Tibial nerve (tissue), 4 donors: ENCODE measurements at places on chromosomes 7 and 10.

DNA sequence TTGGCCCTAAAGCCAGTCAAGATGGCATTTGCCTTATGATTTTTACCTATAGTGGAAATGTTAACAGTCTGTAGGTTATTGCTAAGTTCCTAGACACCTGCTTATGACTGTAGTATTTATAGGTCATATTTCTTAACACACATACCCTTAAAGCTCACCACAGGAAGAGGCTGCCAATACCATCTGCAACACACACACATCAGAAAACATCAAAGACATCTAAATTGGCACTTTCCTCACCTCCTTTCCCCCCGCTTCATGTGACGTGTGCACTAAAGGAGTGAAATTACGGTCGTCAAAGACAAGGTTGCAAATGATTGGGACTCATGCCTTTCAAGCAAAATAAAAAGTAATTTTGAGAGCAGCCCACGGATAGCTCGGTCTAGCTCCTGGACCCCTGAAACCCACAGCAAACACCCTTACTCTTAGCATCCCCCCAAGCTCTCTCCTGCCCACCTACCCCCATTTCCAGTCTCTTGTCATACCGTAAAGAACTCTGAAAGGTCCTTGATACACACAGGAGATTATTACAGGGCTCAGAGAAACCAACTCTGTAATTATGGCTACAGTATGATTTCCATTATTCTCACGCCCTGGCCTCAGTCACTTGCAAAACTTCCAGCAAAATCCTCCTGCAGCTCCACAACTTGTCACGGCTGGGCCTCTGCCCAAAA lies 90.5 kb downstream of the PLXNA4 start:
- no peaks in the 10 kb centered on the region for H3K36me3 ChIP-seq
- H3K4me1 ChIP-seq, result no peaks in the 10 kb centered on the region
- no peak overlapping the region for H3K27ac ChIP-seq
- H3K27me3 ChIP-seq, result no peaks in the 10 kb centered on the region
- DNase-seq, result no peak

DNA sequence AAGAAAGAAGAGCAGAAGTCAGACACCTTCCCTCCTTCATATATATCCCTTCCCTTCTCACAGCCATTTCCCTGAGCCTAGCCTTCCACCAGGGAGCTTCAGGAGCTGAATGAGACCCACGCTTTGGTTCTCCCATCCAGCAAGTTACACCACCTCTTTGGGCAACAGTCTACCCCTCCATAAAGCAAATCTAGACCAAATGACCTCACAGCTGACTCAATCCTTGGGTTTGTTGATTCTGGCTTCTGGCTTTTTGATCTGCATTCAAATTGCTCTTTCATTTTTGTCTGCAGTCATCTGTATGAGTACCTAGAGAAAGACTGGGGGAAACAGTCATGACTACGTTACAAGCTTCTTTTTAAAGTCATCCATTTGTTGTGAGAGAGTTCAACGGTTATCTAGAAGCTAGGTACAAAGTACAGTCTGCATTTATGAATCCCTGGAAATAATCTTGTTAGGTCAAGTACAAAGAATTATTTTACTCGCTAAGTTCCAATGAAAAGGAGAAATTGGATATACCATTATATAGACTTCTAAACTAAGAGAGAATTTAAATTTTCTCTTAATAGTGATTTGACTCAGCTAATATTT lies 86.3 kb downstream of the RAB11FIP2 start:
- no peaks in the 10 kb centered on the region for H3K4me1 ChIP-seq
- no peaks in the 10 kb centered on the region for H3K27me3 ChIP-seq
- no peak for DNase-seq

GRCh38 chr10:57119684-57120083 lies 758.6 kb upstream of the ZWINT start:
- H3K27me3 ChIP-seq, result no peaks in the 10 kb centered on the region
- DNase-seq, result no peak
- H3K4me3 ChIP-seq, result no peak overlapping the region
- no peaks in the 10 kb centered on the region for H3K36me3 ChIP-seq
- H3K27ac ChIP-seq, result no peak overlapping the region

DNA sequence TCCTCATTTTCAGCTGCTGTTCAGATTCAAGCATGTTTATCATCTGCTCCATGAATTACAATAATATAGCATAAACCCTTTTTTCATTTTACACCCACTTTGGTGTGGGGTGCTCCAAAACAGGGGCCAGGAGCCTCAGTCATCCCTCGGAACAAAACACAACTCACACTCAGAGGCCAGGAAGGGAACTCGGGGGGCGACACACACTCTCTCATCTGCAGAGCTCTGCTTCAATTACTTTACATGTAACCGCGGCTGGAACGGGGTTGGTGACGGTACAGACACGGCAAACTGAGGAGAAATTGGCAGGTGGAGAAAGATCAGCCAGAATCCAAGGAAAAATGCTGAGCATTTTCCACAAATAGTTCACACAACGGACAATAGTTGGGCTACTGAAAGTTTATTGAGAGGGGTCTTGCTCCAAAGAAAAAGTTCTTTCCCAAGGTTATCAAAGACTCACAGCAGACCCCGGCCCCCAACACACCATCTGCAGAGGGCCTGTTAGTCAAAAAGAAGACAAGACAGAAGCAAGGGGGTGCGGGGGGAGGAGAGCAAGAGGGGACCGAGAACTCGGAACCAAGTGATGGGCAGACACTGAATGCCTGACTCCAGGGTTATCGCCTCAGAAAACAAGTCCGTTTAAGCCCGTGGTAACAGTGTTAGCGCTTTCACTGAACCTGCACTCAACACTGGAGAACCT lies 20.5 kb downstream of the DIP2C start:
- no peaks in the 10 kb centered on the region for H3K27me3 ChIP-seq
- H3K36me3 ChIP-seq, result no peaks in the 10 kb centered on the region
- H3K4me1 ChIP-seq, result no peaks in the 10 kb centered on the region
- peak overlapping the region; percentile 63 for H3K27ac ChIP-seq
- H3K4me3 ChIP-seq, result no peak overlapping the region
- DNase-seq, result no peak

- H3K4me1 ChIP-seq, result peaks cover 3% of the 10 kb centered on the region
- no peak overlapping the region for H3K4me3 ChIP-seq
- no peak for DNase-seq
- no peak overlapping the region for H3K27ac ChIP-seq
- peaks cover 16% of the 10 kb centered on the region for H3K27me3 ChIP-seq
These were observed 35.5 kb downstream of the FKBP6 start for GRCh38 chr7:73363225-73364005.

- H3K36me3 ChIP-seq, result no peaks in the 10 kb centered on the region
- H3K27ac ChIP-seq, result no peak overlapping the region
- H3K4me3 ChIP-seq, result no peak overlapping the region
- peaks cover 4% of the 10 kb centered on the region for H3K4me1 ChIP-seq
- H3K27me3 ChIP-seq, result no peaks in the 10 kb centered on the region
These were observed 22.1 kb downstream of the BAG3 start for GRCh38 chr10:119673271-119673670.

DNA sequence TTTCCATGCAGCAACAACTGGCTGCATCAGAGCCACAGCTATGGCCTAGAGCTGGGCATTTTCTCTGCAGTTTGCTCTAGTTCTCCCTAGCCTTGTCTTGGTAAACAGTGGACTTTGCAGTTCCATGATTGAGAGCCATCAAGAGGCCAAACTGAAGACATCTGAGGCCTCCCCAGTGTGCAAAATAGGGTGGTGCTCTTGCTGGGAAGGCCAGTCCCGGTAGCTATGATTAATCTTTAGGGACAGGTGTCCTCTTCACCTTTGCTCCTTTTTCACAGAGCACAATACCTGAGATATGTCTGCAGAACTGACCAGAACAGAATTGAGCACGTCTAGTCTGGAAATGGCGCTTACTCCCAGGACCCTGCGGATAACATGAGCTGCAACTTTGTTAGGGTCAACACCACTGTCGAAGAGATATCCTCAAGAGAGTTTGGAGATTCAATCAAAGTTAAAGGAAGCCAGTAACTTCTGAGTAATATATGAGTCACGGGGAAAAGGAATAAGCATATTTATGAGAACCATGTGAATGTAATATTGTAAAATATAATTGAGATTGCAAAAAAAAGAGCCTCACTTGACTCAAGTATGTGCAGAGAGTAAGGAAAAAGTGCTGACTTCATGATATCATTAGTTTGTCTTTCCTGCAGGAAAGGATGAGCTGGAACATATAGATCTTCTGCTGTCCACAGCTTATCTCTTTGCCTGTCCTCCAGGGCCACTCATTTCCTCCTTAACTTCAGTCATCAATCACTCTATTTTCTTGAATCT lies 76.7 kb downstream of the ANK3 start:
- H3K27ac ChIP-seq, result no peak overlapping the region
- H3K36me3 ChIP-seq, result no peaks in the 10 kb centered on the region
- no peaks in the 10 kb centered on the region for H3K27me3 ChIP-seq

- no peak overlapping the region for H3K27ac ChIP-seq
- DNase-seq, result no peak
- peaks cover 13% of the 10 kb centered on the region for H3K4me1 ChIP-seq
- H3K36me3 ChIP-seq, result no peaks in the 10 kb centered on the region
- H3K27me3 ChIP-seq, result no peaks in the 10 kb centered on the region
These were observed 24.4 kb downstream of the GSDME start for GRCh38 chr7:24732646-24733413.

GRCh38 chr10:92756201-92757065 lies 66.7 kb downstream of the HHEX start:
- no peak for DNase-seq
- no peaks in the 10 kb centered on the region for H3K27me3 ChIP-seq
- H3K4me3 ChIP-seq, result no peak overlapping the region
- peaks cover 12% of the 10 kb centered on the region for H3K4me1 ChIP-seq

DNA sequence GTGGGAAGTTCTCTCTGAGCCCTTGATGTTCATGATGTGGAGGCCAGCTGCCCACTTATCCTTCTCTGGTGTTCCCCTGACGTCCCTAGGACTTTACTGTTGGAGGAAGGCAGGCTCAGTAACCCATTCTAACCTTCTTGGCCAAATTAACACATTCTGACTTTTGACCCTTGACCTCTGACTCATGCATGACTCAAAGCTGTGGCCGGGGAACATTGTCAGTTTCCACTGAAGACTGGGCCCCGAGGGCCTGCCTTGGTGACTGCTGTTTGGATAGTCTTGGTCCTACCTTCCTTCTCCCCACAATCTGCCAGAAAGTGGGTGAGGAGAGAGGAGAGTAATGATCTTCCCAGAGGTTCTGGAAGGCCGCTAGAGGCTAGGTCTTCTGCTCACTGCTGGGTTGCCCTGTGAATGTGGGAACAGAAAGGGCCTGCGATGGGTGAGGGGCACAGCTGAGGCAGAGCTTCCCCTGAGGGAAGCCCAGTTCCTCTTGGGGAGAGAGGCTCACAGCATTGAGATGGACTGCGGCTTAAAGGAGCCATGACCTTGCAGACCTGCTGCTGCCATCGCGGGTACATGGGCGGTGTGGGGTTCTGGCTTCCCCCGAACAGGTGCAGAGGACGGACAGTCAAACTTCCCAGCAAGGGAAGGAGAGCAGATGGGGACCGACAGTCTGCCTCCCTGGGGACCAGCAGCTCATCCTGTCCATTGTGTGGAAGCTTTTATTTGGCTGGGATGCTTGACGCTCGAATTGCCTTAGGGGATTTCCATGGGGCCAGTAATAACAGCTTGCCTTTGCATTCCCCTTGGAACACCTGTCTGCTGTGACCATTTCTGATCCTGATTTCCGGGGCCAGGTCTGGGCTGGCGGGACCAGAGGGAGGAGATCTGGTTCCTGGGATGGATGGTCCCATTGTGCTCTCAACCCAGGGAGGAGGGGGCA lies 43.8 kb downstream of the ADAMTS14 start:
- no peaks in the 10 kb centered on the region for H3K27me3 ChIP-seq
- H3K27ac ChIP-seq, result peak overlapping the region; percentile 38
- H3K36me3 ChIP-seq, result no peaks in the 10 kb centered on the region
- H3K4me1 ChIP-seq, result no peaks in the 10 kb centered on the region

DNA sequence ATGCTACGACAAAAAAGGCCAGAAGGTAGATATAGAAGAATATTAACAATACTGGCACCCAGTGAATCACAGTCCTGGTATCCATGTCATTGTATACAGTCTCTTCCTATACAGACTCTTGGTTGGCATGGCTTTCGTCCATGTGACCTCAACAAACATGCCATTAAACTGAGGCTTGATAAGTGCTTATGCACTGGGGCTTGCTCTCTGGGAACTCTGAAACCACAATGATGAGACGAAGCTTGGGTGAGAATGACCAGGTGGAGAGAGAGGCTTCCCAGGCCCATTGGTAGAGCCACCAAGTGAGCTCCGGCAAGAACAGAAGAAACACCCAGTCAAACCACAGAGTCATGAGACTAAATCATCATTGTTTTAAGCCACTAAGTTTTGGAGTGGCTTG lies 33.2 kb downstream of the PNPLA8 start:
- H3K36me3 ChIP-seq, result peaks cover 37% of the 10 kb centered on the region
- no peaks in the 10 kb centered on the region for H3K27me3 ChIP-seq
- DNase-seq, result no peak
- H3K27ac ChIP-seq, result no peak overlapping the region

GRCh38 chr10:97895915-97896314 lies 46.3 kb downstream of the GOLGA7B start:
- no peaks in the 10 kb centered on the region for H3K36me3 ChIP-seq
- no peaks in the 10 kb centered on the region for H3K4me1 ChIP-seq
- H3K27me3 ChIP-seq, result no peaks in the 10 kb centered on the region
- DNase-seq, result no peak

DNA sequence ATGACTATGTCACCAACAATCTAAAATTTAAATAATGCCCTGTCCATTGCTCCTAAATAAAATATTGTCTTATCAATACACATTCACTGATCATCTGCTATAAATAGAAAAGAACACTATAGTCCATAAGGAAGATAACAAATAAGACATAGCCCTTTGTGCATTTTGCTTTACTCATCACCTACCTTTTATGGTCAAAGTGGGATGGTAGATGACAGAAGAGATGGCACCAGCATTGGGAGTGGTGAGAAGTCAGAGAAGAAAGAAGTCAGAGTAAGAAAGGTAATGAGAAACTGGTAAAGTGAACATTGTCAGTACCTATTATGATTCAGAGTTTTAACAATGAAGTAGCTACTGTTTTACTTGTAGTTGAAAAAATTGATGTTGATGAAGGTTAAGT lies 31.1 kb downstream of the SEMA3E start:
- DNase-seq, result no peak
- no peak overlapping the region for H3K4me3 ChIP-seq
- H3K27ac ChIP-seq, result no peak overlapping the region
- H3K4me1 ChIP-seq, result no peaks in the 10 kb centered on the region

- H3K4me1 ChIP-seq, result no peaks in the 10 kb centered on the region
- no peaks in the 10 kb centered on the region for H3K36me3 ChIP-seq
- no peak overlapping the region for H3K4me3 ChIP-seq
- DNase-seq, result no peak
- no peaks in the 10 kb centered on the region for H3K27me3 ChIP-seq
These were observed 61.3 kb upstream of the PTN start for GRCh38 chr7:137404660-137405317.

- no peaks in the 10 kb centered on the region for H3K36me3 ChIP-seq
- DNase-seq, result no peak
- H3K4me1 ChIP-seq, result peaks cover 13% of the 10 kb centered on the region
- peak overlapping the region; percentile 76 for H3K27ac ChIP-seq
- no peaks in the 10 kb centered on the region for H3K27me3 ChIP-seq
These were observed 412.2 kb upstream of the ZMIZ1 start for GRCh38 chr10:78656417-78657162.

GRCh38 chr10:27618906-27619305 lies 114.8 kb downstream of the RAB18 start:
- peaks cover 12% of the 10 kb centered on the region for H3K4me1 ChIP-seq
- no peaks in the 10 kb centered on the region for H3K36me3 ChIP-seq
